Memory B cell (primary cell): ENCODE measurements at places on chromosomes 7 and 10.

DNA sequence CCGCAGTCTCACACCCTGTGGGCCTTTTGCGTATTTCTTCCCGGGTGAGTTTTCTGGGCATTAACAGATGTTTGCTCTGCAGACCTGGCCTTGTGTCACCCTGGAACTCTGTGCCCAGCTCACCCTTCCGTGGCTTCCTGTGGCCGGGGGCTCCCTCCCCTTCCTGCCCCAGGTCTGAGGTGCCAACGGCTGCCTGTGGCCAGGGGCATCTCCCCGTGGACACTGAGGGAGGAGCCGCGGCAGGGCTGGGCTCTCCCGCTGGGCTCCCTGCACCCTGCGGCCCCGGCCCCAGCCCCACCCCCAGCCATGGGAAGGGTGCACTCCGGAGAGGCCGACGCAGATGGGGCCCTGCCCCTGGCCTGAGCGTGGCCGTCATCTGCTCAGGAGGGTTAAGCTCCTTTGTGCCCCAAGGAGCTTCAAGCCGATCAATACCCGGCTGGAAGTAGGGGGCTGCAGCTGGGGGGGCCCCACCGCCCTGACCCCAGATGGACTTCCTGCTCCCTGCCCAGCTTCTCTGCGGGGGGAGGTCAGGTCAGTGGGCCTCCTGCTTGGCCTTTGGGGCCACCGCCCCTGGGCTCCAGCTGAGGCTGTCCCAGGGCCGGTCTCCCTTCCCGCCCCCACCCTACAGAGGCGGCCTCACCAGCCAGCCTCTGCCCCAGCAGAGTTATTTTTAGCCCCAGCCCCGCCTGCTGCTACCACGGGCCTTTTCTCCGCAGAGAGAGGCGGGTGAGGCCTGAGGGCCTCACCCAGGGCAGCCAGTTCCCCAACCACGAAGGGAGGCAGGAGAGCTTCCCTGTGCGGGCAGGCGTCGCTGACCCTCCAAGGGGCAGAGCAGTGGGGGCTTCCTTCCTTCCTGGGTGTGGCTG lies 24.2 kb downstream of the PWWP2B start:
- DNase-seq: no peak

- no peak for DNase-seq
Measured at GRCh38 chr7:115008465-115009114, 86.7 kb downstream of the MDFIC start.

- DNase-seq: no peak
Measured at GRCh38 chr7:44211126-44211675, 10.4 kb downstream of the YKT6 start.

DNA sequence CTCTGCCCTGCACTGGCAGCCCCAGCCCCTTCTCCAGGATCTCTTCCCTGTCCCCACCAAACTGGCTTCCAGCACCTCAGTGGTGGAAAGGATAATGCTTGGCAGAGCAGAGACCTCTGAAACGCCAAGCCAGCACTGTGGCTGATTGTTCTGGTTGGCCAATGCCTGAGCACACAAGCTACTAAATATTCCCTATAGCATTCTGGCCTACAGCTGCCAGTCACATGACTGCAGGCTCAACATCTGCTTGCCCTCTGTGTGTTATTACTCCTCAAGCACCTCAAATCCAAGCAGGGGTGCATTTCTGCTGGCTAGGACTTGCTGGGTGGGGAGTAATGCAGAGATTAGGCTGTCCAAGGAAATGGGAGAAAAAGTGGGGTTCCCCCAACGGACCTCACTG lies 6.1 kb downstream of the TBATA start:
- DNase-seq: no peak

DNA sequence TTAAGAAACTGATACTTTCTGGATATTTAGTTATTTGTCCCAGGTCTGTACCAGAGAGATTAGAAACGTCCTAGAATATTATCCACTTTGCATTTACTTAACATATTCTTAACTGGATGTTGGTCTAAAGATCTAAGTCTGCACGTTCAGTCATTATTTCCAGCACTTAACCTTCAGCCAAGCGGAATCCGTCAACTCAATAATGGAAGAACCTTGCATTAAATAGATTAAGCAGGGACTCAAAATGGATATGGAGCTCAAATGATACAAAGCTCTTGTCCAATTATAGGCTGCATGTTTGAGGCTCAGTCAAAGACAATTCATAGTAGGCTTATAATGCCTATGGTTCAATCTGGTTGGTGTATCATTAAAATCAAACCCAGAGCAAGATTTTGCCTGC lies 162.9 kb downstream of the SEMA3D start:
- DNase-seq: no peak

DNA sequence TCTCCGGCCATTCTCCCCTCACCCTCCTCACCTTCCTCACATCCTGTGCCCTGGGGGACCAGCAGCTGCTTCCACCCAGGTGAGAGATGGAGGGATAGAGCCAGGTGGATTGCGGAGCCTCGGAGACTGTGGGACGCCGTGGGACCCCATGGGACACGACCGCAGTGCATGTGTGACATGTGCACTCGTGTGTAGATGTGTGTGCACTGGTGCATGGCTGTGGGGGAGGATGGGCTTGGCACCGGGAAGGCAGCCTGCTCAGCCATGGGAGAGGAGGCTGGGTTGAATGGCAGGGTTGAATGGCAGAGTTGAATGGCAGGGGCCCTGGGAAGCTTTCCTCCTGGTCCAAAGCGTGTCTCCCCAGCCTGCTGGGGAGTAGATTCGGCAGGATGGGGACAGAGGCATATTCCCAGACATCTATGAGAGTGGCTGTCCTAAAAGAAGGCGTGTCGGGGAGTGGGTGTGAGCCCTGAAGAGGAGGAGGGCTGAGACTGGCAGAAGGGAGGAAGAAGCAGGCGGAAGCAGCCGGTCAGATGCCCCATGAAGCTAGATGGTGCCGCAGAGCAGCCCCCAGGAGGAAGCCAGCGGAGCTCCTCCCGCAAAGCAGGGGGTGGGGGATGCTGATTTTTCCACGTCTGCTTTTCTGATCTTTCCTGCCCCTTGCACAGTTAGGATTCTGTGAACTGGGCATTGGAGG lies 815 bp downstream of the GIMAP8 start:
- DNase-seq: no peak

GRCh38 chr7:100719523-100720278 lies 567 bp upstream of the EPO start:
- no peak for DNase-seq

DNA sequence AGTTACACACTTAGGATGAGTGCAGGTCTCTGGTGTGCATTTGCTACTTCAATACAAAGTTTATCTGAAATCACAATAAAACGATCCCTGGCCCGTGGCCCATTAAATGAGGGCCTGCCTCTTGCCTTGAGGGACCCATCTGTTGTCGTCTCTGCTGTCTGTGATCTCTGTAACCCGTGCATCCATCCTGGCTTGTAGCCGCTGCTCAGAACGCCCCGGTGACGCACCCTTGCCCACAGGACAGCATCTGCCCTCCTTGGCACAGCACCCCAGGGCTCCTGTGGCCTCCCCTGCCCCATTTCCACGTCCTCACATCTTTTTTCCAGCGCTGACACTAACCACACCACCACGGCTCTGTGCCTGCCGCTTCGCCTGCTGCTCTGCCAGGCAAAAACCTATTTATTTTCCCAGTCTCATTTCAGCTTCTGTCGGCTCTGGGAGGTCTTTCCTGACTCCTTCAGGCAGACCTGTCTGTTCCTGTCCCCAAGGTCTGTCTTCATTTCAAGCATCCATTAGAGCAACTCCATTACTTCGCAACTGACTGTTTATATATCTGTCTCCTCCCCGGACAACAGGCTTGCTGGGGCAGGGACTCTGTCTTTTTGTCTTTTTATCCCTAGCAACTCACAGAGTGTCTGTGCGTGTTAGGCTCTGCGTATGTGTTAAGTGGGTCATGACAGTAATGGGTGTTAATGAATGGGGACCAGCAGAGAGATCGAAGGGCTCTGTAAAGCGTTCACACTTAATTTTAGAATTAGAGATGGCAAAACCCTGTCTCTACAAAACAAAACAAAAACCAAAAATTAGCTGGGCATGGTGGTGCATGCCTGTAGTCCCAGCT lies 16.4 kb downstream of the CARD11 start:
- no peak for DNase-seq

- no peak for DNase-seq
Measured at GRCh38 chr7:131010029-131010716, 276.2 kb upstream of the KLF14 start.

GRCh38 chr10:88553116-88553752 lies 29.9 kb downstream of the RNLS start:
- peak; percentile 15 for DNase-seq

- DNase-seq: no peak
Measured at GRCh38 chr10:14782691-14783363, 8.1 kb upstream of the FAM107B start.

- no peak for DNase-seq
Measured at GRCh38 chr7:20232848-20233247, 15.7 kb upstream of the MACC1 start.

DNA sequence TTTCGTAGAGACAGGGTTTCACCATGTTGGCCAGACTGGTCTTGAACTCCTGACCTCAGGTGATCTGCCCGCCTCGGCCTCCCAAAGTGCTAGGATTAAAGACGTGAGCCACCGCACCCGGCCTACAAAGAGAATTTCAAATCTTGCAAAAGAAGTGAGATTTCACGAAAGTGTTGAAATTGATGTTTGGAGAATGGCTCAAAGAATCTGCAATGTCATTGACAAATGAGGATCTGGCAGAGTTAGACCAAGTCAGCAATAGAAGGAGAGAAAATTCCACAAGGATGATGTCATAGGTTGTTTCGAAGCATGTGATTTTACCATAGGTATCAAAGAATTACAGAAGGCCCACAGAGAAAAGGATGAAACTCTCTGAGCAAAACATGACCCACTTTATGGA lies 71.7 kb downstream of the LYZL2 start:
- no peak for DNase-seq
